Lower lobe of right lung (tissue), 2 donors: ENCODE measurements at places on chromosomes 1 and 21.
A peak's percentile ranks its signal among the peaks of the same experiment; 100 is the strongest.

DNA sequence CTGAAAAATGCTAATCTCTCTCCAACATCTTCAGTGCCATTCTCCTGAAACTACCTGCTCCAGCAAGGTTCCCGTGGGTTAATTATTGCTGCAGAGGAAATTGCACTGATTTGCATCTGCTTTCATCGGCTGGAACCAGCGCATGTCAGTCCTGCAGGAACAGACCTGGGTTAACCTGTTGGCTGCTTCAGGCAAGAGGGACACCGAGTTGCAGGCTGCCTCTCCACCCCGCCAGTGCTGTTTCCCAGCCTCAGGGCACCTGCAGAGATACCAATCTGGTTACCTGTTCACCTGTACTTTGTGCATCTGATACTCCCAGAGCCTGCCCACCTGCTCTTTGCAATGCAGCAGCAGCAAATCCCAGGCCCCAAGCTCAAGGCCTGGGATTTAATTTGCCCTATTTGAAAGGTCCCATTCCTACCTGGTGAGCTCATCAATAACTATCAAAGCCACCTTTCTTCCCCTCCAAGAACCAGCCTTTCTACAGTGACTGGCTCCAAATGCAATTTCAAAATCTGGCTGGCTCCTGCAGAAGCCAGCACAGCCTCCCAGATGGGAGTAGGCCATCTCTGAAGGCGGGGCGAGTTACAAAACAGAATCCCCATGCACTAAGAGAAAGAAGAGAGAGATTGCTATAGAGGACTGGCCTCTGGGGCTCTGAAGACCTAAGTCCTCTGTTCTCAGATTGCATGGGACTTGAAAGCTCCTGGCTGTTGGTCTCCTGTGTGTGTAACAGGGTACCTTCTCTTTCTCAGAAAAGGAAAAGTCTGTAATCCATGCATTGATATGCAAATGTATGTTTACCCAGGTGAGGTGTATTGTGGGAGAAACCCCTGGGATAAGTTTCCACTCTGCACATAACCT is 67.8 kb downstream of the TOMM20 start:
- H3K27ac ChIP-seq = no peak overlapping the region
- no peak overlapping the region for H3K4me3 ChIP-seq
- no peaks in the 10 kb centered on the region for H3K36me3 ChIP-seq
- peaks cover 15% of the 10 kb centered on the region for H3K4me1 ChIP-seq

DNA sequence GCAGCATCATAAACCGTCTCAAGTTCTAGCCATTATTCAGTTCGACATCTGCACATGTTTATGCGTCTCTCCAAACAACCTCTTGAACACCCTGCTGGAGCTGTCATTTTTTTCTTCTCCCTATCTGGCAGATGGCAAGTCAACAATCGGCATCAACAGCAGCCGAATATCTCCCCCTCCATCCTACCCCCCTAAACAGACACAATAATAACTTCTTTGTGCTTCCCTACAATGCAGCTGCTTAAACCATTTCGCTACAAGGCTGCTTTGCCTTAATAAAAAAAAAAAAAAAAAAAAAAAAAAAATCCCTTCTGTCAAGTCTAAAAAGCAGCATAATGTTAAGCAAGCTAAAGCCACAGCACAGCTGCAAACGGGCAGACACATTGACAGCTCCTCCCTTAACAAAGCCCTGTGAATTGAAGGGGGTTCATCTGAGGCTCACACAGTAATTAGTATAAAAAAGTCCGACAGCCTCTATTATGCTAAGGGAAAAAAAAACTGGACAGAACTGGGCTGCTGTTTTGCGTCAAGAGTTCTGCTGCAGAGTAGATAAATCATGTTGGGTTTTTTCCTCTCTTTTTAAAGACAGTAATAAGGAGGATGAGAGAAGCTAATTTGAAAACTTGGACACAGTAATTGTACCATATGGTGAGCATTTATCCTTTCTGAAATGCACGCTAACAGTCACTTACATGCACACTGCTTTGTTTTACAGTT is 136.4 kb downstream of the AKT3 start:
- H3K36me3 ChIP-seq = no peaks in the 10 kb centered on the region

DNA sequence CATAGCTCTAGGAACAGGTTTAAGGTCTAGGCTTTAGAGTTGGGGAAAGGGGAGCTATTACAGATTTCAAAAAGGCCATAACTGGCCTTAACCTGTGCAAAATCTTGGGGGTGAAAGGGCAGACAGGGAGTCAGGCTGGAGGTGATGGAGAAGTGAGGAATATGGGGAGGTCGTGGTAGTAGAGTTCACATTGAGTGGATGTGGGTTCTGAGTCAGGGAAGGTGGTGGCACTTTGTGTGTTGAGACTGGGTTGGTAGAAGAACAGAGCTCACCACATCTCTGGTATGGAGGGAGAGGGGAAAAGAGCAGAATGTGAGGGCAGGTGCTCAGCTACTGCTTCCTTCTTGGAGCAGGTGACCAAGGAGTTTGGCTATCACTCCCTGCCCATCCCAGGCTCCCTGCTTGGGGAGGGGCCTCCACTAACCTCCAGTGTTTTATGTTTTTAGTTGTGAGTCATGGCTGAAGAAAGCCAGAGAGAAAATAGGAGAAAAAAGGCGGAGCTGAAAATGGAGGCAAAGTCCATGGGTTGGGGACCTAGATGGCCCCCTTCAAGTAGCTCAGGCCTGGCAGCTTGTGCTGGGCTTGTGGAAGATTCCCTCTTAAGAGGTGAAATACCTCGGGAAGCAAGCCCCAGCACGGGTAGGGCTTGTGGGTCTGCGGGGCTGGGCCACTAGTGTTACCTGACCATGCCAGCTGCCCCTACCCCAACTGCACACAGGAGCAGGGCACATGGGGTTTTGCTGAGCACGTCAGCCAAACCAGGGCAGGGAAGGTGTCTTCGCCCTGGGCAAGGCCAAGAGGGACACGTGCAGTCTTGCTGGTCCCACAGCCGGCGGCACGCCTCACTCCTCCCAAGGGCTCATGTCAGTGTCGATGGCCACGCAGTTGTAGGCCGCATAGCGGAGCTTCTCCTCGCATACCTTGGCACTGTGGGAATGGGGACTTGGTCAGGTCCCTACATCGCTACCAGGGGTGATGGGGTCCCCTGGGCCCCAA is 8.2 kb downstream of the HECTD3 start:
- H3K27me3 ChIP-seq = no peaks in the 10 kb centered on the region
- no peak overlapping the region for H3K4me3 ChIP-seq
- H3K27ac ChIP-seq = no peak overlapping the region
- no peak for DNase-seq
- no peaks in the 10 kb centered on the region for H3K4me1 ChIP-seq
- H3K36me3 ChIP-seq = peaks cover 62% of the 10 kb centered on the region

- H3K36me3 ChIP-seq = no peaks in the 10 kb centered on the region
- no peak overlapping the region for H3K27ac ChIP-seq
- H3K4me1 ChIP-seq = no peaks in the 10 kb centered on the region
- H3K4me3 ChIP-seq = no peak overlapping the region
These were observed 95.6 kb downstream of the NTMT2 start for GRCh38 chr1:170241266-170241851.

GRCh38 chr1:6423321-6423999 is 1.1 kb upstream of the ESPN start:
- H3K36me3 ChIP-seq = no peaks in the 10 kb centered on the region
- no peak overlapping the region for H3K27ac ChIP-seq
- peak; percentile 79 for DNase-seq
- peak overlapping the region; percentile 4 for H3K4me3 ChIP-seq
- H3K27me3 ChIP-seq = peaks cover 98% of the 10 kb centered on the region

- no peak for DNase-seq
- H3K36me3 ChIP-seq = no peaks in the 10 kb centered on the region
- H3K27me3 ChIP-seq = no peaks in the 10 kb centered on the region
These were observed 57.9 kb downstream of the FMN2 start for GRCh38 chr1:240149484-240150094.

- peak overlapping the region; percentile 46 for H3K27ac ChIP-seq
- no peaks in the 10 kb centered on the region for H3K36me3 ChIP-seq
These were observed 87.8 kb downstream of the MRPL37 start for GRCh38 chr1:54287801-54288211.

DNA sequence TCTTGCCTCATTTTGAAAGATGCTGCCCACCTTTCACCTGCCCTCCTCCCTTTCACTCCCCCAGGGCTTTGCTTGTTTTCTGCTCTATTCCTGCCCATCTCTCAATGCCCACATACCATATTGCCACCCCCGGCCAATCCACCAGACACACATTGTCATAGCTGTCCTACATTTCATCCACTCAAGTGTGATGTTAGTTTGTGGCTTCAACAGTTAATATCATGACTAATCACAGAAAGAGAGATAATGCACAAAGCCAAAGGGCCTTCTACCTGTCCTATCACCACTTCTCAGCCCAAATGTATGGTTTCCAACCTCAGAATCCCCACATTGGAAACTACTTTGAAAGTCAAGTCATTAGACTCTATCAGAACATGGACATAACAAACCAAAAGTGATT is 18.0 kb upstream of the RCSD1 start:
- no peak for DNase-seq
- H3K36me3 ChIP-seq = no peaks in the 10 kb centered on the region
- H3K4me3 ChIP-seq = no peak overlapping the region
- peaks cover 9% of the 10 kb centered on the region for H3K4me1 ChIP-seq
- H3K27ac ChIP-seq = no peak overlapping the region

- peaks cover 26% of the 10 kb centered on the region for H3K4me1 ChIP-seq
- H3K27me3 ChIP-seq = no peaks in the 10 kb centered on the region
- H3K36me3 ChIP-seq = no peaks in the 10 kb centered on the region
- peak; percentile 89 for DNase-seq
These were observed 8.3 kb downstream of the VSIG8 start for GRCh38 chr1:159854116-159854692.

GRCh38 chr1:31805318-31805717 is 10.5 kb downstream of the SPOCD1 start:
- no peak overlapping the region for H3K27ac ChIP-seq
- no peak for DNase-seq
- H3K36me3 ChIP-seq = no peaks in the 10 kb centered on the region
- no peak overlapping the region for H3K4me3 ChIP-seq
- no peaks in the 10 kb centered on the region for H3K27me3 ChIP-seq
- no peaks in the 10 kb centered on the region for H3K4me1 ChIP-seq

- H3K27me3 ChIP-seq = no peaks in the 10 kb centered on the region
- DNase-seq = no peak
- H3K4me1 ChIP-seq = peaks cover 13% of the 10 kb centered on the region
- no peak within 1 kb of the TSS for H3K4me3 ChIP-seq
- no peaks in the 10 kb centered on the region for H3K36me3 ChIP-seq
These were observed at the start of gene CALML6 for GRCh38 chr1:1914971-1915692. Gene CALML6 (plus strand): TSS chr1:1915260. CDS start chr1:1915281, 21 bp downstream.

GRCh38 chr1:200550367-200550766 is 70.2 kb downstream of the KIF14 start:
- no peak for DNase-seq
- H3K27me3 ChIP-seq = no peaks in the 10 kb centered on the region
- H3K4me3 ChIP-seq = no peak overlapping the region
- H3K27ac ChIP-seq = no peak overlapping the region
- no peaks in the 10 kb centered on the region for H3K4me1 ChIP-seq

- H3K4me1 ChIP-seq = peaks cover 34% of the 10 kb centered on the region
- no peaks in the 10 kb centered on the region for H3K27me3 ChIP-seq
- H3K27ac ChIP-seq = no peak overlapping the region
- DNase-seq = no peak
- no peaks in the 10 kb centered on the region for H3K36me3 ChIP-seq
- no peak overlapping the region for H3K4me3 ChIP-seq
These were observed 22.7 kb upstream of the ACBD6 start for GRCh38 chr1:180524915-180525714.

DNA sequence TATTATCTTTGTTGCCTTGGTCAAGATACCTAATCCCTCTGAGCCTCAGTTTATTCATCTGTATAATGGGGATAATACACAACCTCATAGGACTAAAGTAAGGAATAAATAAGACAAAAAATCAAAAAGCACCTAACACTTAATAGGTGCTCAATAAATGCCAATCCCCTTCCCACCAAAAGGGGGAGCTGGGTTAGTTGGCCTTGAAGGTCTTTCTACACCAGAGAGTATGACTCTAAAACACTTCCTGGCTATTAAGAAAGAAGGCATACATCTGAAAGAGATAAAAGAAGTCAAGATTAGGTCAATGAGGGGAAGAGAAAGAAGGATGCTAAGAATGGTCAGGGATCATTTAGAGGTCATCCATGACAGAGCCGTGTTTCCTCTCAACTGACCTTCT is 11.1 kb downstream of the VSIG8 start:
- no peaks in the 10 kb centered on the region for H3K36me3 ChIP-seq
- peaks cover 26% of the 10 kb centered on the region for H3K4me1 ChIP-seq
- no peak overlapping the region for H3K27ac ChIP-seq
- no peak for DNase-seq
- H3K27me3 ChIP-seq = no peaks in the 10 kb centered on the region

DNA sequence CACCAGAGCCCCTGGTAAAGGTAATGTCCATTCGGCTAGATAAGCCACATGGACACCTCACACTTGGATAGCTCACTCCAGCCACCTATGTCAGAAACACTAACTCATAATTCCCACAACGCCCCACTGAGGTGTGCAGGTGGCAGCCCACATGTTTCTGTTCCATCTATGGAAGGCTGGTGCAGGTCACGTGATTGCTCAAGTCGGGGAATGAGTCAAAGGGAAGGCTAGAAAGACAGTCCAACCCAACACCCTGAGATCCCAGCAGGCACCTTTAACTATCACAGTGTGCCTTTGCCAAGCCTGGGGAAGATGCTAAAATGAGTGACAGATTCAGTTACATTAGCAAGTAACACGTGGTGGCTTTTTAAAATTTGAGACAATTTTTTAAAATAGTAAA is 45.3 kb upstream of the KCNE1 start:
- H3K4me3 ChIP-seq = no peak overlapping the region
- DNase-seq = no peak
- no peak overlapping the region for H3K27ac ChIP-seq
- H3K36me3 ChIP-seq = no peaks in the 10 kb centered on the region
- no peaks in the 10 kb centered on the region for H3K27me3 ChIP-seq
- H3K4me1 ChIP-seq = no peaks in the 10 kb centered on the region

- no peak for DNase-seq
- H3K27ac ChIP-seq = no peak overlapping the region
- peak overlapping the region; percentile 48 for H3K4me3 ChIP-seq
- H3K36me3 ChIP-seq = no peaks in the 10 kb centered on the region
- peaks cover 46% of the 10 kb centered on the region for H3K27me3 ChIP-seq
These were observed 4.7 kb downstream of the FOXO6 start for GRCh38 chr1:41365772-41366454.

DNA sequence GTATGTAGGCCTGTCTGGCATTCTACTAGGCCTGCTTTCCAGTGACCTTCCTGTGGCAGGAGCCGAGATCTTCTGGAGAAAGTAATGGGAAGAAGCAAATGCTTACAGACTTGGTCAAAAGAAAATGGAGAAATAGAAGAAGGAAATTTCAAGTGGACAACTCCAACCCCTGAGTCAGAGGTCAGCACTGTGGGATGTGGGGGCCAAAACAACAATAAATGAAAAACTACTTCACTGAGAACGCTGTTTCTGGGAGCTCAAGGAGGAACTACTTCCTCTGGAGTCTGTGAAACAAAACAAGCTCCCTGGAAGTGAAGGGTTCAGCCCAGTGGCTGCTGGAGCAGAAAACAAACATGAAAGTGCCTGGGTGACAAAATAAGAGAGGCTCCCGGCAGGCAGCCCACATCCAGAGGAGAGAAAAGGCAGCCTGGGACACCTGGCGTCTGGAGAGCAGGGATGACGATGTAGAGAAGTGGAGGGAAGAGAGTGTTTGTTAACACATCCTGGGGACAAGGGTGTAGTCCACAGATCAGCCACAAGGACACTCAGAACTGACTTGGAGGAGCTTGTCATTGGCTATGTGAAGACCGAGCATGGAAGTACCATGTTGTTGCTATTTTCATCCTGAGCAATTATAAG is 355.2 kb downstream of the SMYD3 start:
- H3K27me3 ChIP-seq = no peaks in the 10 kb centered on the region
- H3K4me3 ChIP-seq = no peak overlapping the region
- peaks cover 3% of the 10 kb centered on the region for H3K4me1 ChIP-seq
- no peak overlapping the region for H3K27ac ChIP-seq
- no peak for DNase-seq
